Activated T-helper 2 cell treated with anti-CD3 and anti-CD28 coated beads, Interferon-gamma antibody, Interleukin-2, Interleukin-4, amounts not matched to agents 10 μg/mL and 5 μg/mL and 100 μg/mL, durations not matched to agents 14 hours and 24 hours and 36 hours (primary cell): ENCODE measurements at places on chromosomes 5 and 9. TPM values are rescaled to one million over a fixed set of nuclear protein-coding genes. Genes with fewer than 3 reads are reported as not detected.

DNA sequence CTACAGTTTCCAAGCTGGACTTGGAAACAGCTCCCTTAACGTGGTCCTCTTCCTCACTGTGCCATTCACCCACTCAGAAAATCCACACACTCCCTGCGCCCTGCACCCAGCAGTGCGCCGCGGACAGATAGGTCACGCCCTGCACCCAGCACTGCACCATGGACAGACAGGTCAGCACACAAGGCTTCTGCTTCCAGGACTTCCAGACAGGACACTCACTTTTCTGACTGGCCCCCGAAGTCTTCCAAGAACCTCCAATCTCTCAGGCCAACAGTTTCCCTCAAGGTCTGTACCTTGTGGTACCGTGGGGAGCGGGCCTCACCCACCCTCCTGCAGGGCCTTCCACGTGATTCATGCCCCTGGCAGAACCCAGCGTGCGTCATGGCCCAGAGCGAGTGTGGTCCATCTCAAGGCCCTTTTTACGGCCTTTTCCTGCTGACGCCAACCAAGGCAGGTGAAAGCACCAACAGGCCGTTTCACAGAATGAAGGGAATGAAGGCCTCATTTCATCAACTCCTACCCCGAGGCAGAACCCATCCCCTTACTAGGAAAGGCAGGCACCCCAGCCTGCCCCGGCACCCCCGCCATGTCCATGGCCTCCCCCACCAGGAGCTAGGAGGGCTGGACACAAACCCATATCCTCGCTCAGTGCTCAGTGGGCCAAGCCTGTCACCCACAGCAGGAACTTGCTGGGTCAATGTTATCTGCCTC lies 17.3 kb downstream of the VAV2 start:
- no peak for DNase-seq

PNPLA7 gene
- 1.6 TPM in 2 replicates for total RNA-seq

DNA sequence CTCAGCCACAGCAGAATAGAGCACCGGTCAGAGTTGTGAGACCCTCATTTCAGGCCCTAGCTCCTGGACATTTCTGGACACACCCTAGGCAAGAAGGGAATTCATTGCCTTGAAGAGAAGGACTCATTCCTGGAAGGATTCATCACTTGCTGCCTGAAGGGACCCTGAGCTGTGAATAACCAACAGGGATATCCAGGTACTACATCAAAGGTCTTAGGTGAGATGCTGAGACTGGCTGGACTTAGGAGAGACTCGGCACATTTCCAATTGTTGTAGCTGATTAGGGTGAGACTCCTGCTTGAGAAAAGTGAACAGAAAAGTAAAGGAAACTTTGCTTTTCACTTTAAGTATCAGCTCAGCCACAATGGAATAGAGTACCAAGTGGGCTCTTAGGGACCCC lies 208.1 kb upstream of the CDKN2B start:
- no peak for DNase-seq

CARTPT gene
- total RNA-seq, result not detected in 2 replicates

ACTBL2 gene
- not detected in 2 replicates for total RNA-seq

DNA sequence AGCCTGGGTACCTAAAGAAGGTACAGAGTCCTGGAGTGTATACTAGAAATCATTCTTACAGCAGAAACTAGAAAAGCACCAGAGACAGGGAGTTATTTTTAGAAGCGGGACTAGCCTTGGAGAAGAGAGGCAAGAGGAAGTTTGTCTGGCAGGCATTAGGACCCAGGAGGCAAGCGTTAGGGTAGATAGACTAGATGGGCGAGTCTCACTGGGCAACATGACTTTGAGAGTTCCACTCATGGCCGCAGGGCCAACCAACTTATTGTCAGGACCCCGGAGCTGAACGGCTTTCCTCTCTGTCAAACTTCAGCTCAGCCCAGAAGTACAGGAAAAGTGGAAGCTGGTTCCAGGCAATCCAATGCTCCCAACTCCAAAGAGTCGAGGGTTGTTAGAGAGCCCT lies 34.1 kb upstream of the NPR3 start:
- DNase-seq, result no peak

- DNase-seq, result no peak
Measured at GRCh38 chr5:99033014-99033900, 104.5 kb upstream of the CHD1 start.

DNA sequence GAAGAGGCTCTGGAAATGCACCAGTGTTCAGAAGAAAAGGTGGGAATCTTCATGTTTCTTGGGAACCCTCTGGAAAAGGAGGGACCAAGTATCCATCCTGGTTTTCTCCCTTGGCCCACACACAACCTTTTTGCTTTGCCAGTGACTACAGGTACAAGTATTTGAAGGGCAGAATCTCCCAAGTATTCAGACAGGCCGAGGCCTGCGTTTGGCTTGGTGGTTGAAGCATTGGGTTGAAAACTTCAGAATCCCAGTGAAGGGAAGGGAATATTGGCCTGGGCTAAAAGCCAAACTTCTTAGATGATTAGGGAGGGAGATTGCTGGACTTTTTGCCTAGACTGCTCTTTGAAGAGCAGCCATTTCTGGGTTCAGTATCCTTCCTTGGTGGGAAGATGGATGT lies 71.9 kb downstream of the UBAP1 start:
- no peak for DNase-seq

GRCh38 chr9:2085716-2086115 lies 70.6 kb downstream of the SMARCA2 start:
- DNase-seq, result no peak

- DNase-seq, result no peak
Measured at GRCh38 chr5:140627972-140628371, 5.0 kb downstream of the CD14 start.

SPINK4 gene
- total RNA-seq, result not detected in 2 replicates

- DNase-seq, result no peak
Measured at GRCh38 chr5:14399054-14399692, 182.4 kb upstream of the OTULINL start.

ZNF367 gene
- 19.5 and 19.6 TPM in 2 replicates for total RNA-seq

- DNase-seq, result no peak
Measured at GRCh38 chr5:98121036-98121936, 652.2 kb upstream of the RGMB start.

DNA sequence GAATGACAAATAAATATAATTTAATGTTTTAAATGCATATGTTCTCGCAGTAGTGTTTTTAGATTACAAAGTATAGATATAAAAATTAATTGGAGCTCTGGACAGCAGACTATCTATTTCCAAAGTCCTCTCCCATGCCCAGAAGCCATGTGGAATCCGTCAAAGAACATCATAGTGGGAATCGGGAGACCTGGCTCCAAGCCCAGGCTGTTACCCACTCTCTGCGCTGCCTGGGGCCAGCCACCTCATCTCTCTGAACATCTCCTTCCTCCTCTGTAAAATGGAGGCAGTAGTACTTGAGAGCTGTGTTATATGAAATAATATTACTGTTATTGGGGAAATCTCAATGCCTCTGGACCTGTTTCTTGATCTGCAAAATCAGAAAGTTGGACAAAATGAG lies 58.1 kb upstream of the SLC30A5 start:
- DNase-seq, result no peak

IL13 gene
- 777 and 830 TPM in 2 replicates for total RNA-seq

FLT4 gene
- 1.1 and 1.7 TPM in 2 replicates for total RNA-seq

ECM2 gene
- total RNA-seq, result not detected in 2 replicates

DNA sequence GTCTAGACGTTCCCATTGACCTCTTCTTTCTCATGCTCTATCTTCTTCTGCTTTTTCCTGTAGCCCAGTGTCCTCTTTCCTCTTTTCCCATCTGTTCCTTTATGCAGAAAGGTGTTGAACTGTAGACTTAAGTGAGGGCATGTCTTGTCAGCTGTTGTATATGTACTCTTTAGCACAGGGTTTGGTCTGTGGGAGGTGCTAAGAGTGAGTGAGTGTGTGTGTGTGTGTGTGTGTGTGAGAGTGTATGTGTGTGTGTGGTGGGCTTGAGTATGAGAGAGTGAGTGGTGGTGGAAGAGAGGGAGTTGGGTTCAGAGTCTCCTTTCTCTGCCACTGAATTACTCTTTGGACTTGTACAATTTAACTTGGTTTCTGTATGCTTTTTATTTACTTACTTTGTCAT lies 10.3 kb upstream of the ROPN1L start:
- no peak for DNase-seq

SLC25A2 gene
- total RNA-seq, result 0.16 TPM in 1 of 2 replicates, not detected in the other

- no peak for DNase-seq
Measured at GRCh38 chr9:35619800-35620158, 1.6 kb upstream of the CD72 start.

CDKN2B gene
- 0.62 and 0.69 TPM in 2 replicates for total RNA-seq

PCDHAC2 gene
- total RNA-seq, result not detected in 2 replicates

DNA sequence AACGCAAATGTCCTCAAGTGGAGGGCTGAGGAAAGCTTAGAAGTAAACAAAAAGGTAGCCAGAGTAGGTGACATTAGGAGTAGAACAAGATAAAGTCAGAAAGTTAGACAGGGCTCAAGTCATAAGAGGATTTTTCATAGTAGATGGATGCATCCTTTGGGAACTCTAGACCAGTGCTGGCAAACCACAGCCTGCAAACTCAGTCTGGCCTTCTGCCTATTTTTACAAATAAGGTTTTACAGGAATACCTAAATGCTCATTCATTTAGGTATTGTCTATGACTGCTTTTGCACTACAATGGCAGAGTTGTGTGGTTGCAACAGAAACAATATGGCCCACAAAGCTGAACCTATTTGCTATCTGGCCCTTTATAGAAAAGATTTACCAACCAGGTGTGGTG lies 116.0 kb upstream of the HMHB1 start:
- DNase-seq, result no peak

DNA sequence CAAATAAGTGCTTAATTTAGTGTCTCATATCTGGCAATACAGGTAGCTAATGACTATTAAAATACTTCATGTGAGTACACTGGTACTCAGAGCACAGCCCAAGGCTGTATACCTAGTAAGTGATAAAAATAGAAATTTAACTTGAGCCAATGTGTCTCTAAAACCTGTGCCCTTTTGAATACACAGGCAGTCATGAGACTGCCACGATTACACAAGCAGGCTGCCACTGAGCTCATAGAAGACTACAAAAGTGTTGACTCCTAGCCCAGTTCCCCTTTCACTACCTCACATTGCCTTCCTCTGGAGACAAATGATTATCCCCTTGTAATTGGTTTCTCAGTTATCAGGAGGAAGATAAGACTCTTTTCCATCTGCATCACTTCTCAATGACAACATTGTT lies 66.3 kb upstream of the PAPPA start:
- no peak for DNase-seq

DNA sequence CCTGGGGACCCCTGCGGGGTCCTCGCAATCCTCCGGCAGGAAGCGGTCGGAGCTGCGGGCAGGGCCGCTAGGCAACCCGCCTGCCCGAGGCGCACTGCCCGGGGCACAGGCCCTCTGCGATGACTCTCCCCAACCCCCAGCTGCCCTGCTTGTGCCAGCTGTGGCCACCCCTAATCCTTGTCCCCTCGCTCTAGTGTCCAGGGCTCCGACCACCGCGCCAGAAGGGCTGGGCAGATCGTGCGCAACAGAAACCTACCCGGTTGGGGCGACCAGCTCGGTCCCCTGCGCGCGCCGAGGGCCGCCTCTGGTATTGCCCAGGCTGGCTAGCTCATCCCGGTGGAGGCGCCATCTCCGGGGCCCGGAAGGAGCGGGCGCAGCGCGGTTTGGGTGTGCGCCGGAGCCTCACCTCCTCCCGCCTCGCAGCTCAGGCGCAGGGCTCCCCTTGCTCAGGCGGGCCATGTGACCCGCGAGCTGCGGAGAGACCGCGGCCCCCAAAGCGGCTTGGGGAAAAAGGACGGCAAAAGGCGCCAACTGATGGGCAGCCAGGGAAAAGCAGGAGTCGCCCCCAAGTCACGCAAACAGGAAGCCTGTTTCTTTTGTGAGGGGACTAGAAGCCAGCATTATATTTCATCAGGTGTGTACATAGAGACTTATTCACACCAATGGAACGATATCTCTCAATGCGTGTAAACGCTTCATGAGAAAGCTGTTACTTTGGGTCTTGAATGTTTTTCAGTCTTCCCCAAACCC lies 46.8 kb upstream of the RNF20 start:
- DNase-seq, result no peak

GRCh38 chr5:149937610-149938009 lies 7.0 kb downstream of the PDE6A start:
- DNase-seq, result no peak

DNA sequence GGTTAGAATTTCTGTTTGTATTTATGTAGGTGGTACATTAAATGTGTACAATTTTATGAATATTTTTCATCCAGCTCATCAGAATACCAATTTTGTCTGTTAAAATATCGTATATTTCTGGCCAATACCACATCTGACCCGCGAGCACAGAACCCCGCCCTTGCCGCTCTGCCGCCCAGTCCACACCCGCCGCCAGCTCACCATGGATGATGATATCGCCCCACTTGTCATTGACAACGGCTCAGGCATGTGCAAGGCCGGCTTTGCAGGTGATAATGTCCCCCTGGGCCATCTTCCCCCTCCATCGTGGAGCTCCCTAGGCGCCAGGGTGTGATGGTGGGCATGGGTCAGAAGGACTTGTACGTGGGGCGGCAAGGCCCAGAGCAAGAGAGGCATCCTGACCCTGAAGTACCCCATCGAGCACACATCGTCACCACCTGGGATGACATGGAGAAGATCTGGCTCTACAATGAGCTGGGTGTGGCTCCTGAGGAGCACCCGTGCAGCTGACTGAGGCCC lies 153.2 kb downstream of the CAVIN4 start:
- DNase-seq, result no peak

DNA sequence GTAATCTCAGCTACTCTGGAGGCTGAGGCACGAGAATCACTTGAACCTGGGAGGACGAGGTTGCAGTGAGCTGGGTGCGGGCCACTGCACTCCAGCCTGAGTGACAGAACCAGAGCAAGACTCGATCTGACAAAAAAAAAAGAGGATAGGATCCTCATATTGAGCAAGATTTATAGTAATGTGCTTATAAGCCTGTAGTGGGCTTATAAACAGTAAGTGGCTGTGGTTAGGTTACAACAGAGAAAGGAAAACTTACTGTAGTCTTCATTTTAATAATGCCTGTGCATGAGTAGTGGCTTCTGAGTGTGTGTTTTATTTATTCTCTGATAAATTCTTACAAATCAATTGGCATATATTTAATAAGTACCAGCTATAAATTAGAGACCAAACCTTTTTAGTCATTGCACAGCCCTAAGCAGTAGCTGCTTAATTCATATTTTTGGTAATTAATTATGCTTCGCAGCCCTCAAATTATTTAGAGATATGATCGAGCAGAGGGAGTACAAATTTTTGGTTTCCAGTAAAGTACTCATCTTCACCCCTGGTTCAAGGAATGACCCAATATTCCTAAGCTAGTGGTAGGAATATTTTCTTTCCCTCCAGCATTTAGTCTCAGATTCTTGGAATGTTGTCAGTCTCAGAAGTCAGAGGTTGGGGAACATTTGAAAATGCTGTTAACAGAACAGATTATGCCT lies 73.8 kb upstream of the KLF9 start:
- DNase-seq, result no peak
